Liver (tissue), 10 donors: ENCODE measurements at places on chromosomes 7 and 10. TPM values are rescaled to one million over a fixed set of nuclear protein-coding genes. Genes with fewer than 3 reads are reported as not detected.

GRCh38 chr7:44277851-44278250 lies 47.5 kb downstream of the CAMK2B start:
- no peak for DNase-seq

DNA sequence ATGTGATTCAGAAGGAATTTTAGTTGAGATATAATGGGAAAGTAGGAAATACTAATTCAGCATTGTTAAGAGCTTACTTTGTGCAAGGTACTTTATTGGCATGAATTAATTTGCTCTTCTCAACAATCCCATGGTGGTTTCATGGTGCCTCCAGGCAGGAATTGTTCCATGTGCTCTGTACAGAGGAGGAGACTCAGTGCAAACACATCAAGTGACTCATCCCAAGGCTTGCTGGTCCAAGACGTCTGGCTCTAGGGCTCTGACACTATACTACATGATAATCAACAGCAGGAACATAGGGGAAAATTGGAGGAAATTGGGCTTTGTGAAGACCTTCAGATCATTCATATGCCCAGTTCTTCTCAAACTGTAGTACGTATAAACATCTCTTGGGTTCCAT lies 66.5 kb upstream of the PRKG1 start:
- no peak for DNase-seq

The ZNF736 gene
- total RNA-seq = 8.2 TPM

- DNase-seq = no peak
These were observed 23.3 kb downstream of the AVL9 start for GRCh38 chr7:32518534-32519140.

The AZGP1 gene
- 99.5 TPM for total RNA-seq

DNA sequence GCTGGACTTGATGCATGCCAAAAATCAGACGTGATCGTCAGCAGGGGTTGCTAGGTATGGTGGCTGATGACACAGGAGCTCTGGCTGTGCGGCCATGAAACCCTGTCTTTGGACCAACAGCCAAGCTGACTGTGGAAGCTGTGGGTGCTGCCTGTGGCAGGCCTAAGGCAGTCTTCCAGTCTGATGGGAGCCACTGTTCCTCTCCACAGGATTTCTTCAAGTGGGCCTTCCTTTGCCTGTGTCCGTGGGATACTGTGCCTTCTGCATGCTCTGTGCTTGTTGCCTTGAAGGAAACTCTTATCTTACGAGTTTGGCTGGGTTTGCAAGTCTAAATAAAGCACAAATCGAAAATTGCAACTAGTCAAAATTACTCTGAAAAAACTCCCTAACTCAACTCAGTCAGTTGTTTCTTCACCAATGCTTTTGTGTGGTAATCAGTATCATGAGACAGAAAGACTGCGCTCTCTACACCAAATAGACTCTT lies 101.9 kb upstream of the PDLIM1 start:
- no peak for DNase-seq

GRCh38 chr7:116232920-116233319 lies 22.6 kb downstream of the TES start:
- no peak for DNase-seq

The IDI2 gene
- total RNA-seq = not detected

DNA sequence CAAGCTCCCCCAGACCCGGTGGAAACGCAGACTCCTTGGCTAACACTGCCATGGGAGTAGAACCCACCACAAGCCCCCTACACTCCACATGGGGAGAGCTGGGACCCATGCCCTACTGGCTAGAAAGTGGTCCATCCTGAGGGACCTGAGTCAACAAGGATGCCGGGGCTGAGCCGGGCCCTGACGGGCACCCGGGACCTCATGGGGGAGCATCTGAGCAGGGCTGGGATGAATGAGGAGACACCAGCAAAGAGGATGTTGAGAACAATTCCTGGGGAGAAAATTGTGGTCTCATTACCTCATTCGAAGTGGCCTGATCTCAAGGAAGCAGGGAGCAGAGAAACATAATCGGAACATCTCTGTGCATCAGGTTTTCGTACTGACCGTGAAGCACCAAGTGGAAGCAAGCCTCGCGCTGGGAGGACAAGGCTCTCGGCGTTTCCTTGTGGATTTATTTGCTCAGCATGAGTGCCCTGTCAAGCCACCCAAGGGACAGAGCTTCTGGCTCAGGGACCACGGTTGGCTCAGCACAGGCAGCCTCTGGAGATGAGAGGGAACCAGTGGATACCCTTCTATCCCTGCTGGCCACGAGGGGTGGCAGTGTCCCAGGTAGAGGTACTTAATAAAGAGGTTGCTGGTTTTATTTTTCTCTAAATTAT lies 132.2 kb upstream of the FAM20C start:
- DNase-seq = no peak

DNA sequence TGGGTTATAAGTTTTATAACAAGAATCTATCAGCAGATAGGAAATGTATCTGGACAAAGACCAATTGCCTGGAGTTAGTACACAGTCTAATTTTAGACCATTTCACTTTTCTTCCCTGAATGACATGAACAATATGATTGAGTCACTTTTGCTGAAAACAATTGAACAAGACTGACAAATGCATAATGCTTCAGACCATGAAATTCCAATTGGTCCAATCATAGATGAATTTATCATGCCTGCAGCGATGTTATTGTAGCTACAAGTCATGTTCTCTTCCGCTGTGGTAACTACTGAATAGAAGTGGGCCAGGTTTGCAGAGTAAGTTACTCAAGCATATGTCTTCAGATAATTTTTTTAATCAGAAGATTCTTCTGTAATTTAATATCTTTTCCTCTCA lies 73.4 kb downstream of the VSTM2A start:
- no peak for DNase-seq

GRCh38 chr10:80274396-80275134 lies 14.9 kb downstream of the MAT1A start:
- no peak for DNase-seq

GRCh38 chr7:137243741-137244140 lies 99.8 kb downstream of the PTN start:
- DNase-seq = no peak

- DNase-seq = no peak
These were observed 3.1 kb upstream of the HOXA9 start for GRCh38 chr7:27168265-27168947.

The TYW1 gene
- total RNA-seq = 16.6 TPM
